Activated naive CD8-positive, alpha-beta T cell treated with anti-CD3 and anti-CD28 coated beads, Interleukin-2, amount 50 U/mL, for 16 hours (primary cell): ENCODE measurements at places on chromosomes 16 and 17.

DNA sequence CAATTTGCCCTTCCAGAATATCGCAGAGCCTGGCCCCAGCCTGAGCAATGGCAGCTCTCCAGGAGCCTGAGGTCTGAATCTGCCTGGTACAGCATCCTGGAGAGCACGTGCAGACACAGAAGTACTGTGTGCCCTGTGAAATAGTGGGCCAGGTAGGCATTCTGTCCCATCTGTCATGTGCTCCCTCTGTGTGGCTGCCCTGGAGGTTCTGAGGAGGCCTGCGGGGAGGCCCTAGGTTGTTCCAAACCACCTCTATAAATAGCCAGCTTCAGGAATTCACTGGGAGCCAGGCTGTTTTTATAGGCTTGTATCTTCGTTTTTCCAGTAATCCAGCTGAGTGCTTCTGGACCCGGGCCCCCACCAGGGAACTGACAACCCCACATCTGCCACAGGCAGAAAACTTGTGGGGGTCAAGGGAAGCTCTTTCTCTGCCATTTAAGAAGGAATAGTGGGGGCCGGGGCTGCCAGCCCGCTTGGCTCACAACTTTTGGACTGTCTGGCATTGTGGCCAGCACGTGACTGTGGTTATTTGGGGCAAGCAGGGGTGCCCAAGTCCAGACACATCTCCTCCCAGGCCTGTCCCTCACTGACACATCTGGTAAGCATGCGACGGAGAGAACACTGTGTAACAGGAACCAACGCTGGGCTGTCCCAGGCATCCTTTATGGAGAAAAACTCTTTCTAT, 356.3 kb upstream of the TNRC6C start:
- no peak for DNase-seq

DNA sequence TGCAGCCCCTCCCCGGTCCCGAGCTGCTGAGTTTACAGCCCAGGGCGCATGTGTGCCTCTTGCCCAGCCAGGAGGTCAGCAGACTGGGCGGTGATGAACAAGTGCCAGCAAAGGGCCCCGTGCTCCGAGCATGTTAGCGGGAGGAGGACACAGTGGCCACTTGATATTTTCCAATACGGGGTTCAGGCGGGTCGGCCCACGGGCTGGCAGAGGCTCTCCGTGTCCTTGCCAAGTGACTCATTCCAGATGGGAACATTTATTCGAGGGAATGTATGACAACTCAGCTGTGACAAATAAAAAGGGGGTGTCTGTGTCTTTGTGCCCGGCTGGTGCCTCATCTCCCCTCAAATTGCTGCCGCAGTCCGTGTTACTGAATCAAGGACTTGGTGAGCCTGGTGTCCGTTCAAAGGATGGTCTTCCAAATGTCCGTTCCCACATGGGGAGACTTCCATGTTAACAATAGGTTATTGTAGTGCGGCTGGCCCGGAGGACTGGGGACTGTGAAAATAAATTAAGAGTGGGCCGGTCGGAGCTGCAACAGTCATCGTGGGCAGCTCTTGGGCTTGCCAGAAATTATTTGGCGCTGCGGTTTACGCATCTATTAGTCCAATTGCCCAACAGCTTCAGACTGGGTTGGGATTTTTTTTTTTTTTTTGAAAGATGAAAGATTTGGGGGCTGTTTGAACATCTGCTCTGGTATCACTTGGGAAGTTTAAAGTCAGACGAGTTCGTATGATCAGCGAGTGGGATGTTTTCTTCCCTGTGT, 174.0 kb upstream of the CIBAR2 start:
- DNase-seq, result no peak

- DNase-seq, result no peak
Measured at GRCh38 chr17:66625311-66625767, 209.6 kb upstream of the CACNG5 start.

GRCh38 chr16:70681382-70682238, 4.2 kb downstream of the MTSS2 start:
- DNase-seq, result no peak

GRCh38 chr16:55900616-55901393, 25.6 kb upstream of the CES5A start:
- DNase-seq, result no peak

DNA sequence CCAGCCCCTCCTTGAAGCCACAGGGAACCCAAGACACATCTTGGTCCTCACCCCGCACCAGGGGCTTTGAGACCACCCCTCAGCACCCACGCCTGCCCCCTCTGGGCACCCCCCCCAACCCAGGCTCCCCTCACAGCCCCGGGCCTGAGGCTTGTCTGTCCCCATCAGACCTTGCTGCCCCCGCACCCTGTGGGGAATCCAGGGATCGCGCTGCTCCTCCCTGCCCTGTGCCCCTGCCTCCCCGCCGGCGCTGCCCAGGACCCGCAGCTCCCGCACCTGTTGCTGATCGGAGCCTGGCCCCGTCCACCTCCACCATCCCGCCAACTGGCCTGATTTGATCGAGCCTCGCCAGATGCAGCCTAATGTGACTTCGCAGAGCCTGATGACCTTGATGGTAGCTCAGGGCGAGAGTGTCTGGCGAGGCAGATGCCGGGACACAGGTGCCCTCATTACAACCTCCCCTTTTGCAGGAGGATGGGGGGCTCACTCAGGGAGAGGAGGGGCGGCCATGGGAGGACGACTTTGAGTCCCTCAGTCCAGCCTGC, 29.0 kb downstream of the SLC25A10 start:
- DNase-seq, result no peak

GRCh38 chr17:43669971-43670644, 8.4 kb upstream of the MEOX1 start:
- DNase-seq, result no peak

GRCh38 chr16:49515016-49515565, 141.5 kb downstream of the C16orf78 start:
- DNase-seq, result no peak

DNA sequence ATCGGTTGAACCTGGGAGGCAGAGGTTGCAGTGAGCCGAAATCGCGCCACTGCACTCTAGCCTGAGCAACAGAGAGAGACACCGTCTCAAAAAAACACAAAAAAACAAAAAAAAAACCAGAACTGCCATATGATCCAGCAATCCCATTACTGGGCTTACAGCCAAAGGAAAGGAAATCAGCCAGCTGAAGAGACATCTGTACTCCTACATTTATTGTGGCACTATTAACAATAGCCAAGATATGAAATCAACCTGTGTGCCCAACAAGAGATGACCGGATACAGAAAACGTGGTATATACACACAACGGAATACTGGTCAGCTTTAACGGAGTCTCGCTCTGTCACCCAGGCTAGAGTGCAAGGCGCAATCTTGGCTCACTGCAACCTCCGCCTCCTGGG, 14.6 kb downstream of the FANCA start:
- DNase-seq, result no peak
